Osteocyte (in vitro differentiated cells): ENCODE measurements at places on chromosomes 4 and X. TPM values are rescaled to one million over a fixed set of nuclear protein-coding genes. Genes with fewer than 3 reads are reported as not detected.

Gene HSD17B13
- total RNA-seq: 0.16 TPM in 1 of 2 replicates, not detected in the other

GRCh38 chrX:1316527-1316926 is 20.1 kb upstream of the IL3RA start:
- no peak for DNase-seq

DNA sequence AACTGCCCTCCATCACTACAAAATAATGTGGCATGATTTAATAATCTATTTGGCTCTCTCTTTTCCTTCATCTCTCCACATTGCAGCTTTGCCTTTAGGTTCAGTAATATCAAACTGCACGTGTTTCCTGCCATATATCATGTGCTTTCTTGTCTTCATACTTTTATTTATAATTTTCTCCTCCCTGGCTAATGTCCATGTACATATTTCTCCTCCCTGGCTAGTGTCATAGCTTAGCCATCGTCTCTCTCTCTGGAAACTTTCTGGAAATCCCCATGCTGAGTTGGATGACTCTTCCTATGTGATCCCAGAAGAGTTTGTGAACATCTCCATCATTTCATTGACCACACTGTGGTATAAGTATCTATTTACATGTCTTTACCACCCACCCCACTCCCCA is 21.3 kb upstream of the PDGFC start:
- no peak for DNase-seq

- DNase-seq: no peak
Measured at GRCh38 chr4:172777729-172778431, 390.7 kb upstream of the GALNT7 start.

DNA sequence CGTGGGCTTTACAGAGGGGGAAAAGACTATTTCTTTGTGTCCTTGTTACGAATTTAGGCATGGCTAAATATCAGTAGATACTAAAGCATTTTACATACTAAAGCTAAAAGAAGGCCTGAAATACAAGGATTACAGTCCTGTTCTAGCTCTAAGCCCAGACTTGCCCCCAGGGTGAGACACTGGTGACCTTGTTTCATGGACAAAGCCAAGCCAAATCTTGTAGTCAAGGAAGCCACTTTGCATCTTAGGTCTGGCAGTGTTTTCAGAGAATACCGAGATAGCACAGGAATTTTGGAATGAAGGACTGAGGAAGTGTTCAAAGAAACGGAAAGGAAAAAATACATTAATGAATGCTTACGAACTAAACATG is 733 bp upstream of the G3BP2 start:
- DNase-seq: no peak

DNA sequence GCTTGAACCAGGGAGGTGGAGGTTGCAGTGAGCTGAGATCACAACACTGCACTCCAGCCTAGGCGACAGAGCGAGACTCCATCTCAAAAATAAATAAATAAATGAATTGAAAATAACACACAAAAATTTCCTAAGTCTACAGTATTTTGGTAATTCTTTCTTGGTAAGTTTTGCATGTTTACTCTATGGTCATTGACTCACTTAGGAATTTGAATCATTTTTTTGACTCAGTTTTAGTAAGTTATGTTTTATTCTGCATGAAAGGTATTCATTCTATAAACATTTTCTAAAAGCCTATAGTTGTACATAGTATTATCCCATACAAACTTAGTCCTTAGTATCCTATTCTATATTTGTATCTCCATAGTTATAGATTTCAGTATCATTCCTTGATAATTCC is 772.9 kb upstream of the SLIT2 start:
- DNase-seq: no peak
